SK-N-SH treated with all-trans-retinoic acid at 6 μM for 48 hours (cell line): ENCODE measurements at places on chromosomes 1 and 21.

DNA sequence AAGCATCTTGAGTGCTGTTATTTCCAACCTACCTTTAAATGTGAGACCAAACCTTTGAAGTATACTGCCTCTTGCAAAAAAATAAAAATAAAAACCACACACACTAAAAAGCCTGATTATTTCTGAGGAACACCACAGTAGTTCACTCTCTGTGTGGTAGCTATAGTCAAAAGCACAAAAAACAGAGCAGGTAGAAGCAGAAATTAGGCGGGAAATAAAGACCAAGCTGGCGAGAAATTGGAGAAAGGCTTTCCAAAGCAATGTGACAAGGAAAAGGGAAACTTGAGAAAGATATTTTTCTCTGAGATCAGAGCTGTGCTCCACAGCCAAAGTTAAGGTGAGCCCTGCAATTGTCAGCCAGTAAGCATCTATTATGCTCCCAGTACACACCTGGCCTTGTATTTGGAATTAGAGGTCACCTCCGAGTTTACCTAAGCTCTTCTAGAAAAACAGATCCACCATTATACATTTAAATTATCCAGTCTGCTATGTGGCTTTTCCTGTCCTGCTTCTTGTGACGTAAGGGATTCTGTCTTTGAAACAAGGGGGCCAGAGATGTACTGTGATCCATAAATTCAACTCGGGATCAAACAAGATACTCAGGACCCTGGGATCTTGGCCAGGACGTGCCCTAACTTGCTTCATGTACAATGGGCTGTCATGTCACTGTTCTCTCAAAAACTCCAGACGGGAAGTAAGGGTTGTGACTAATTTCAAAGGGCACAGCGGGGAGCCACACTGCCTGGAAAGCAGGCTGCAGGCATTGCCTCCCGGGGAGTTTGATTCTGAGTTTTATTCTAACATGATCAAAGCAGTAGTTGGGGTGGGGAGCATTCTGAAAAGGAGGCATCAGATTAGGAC is 39.8 kb upstream of the RAB4A start:
- no peak; the same call in 2 of the 3 replicates for ATAC-seq

- ATAC-seq: no peak
Measured at GRCh38 chr21:37671381-37671780, 244.9 kb downstream of the KCNJ6 start.

GRCh38 chr21:44695641-44696040 is 1.3 kb upstream of the KRTAP10-12 start:
- no peak for ATAC-seq

GRCh38 chr1:206002160-206002559 is 1.0 kb downstream of the RAB7B start:
- no peak; the same call in 1 of the 3 replicates for ATAC-seq

- ATAC-seq: no peak
Measured at GRCh38 chr1:217590598-217590997, 40.3 kb downstream of the GPATCH2 start.

GRCh38 chr1:234760303-234760723 is 150.3 kb upstream of the IRF2BP2 start:
- ATAC-seq: no peak

GRCh38 chr1:220775240-220775853 is 11.4 kb upstream of the MTARC1 start:
- peak; percentile 35; the same call in 2 of the 3 replicates for ATAC-seq

GRCh38 chr1:24930260-24931145 is at the start of gene RUNX3:
RUNX3 (minus strand) TSS chr1:24930276; CDS start chr1:24929868, 408 bp downstream.
- no peak for ATAC-seq

GRCh38 chr1:231272880-231273279 is 31.9 kb downstream of the GNPAT start:
- peak; percentile 52 for ATAC-seq

GRCh38 chr1:15618077-15618654 is 908 bp downstream of the DDI2 start:
- no peak for ATAC-seq
